ENCODE measurements at places on chromosomes 3 and 15.

- DNase-seq, result no peak
Measured at GRCh38 chr15:78949461-78949860, 4.6 kb upstream of the CTSH start.

GRCh38 chr15:44282101-44282500 lies 6.4 kb upstream of the GOLM2 start:
- no peak for DNase-seq

GRCh38 chr3:142502187-142502985 lies 54.5 kb upstream of the XRN1 start:
- no peak for DNase-seq

DNA sequence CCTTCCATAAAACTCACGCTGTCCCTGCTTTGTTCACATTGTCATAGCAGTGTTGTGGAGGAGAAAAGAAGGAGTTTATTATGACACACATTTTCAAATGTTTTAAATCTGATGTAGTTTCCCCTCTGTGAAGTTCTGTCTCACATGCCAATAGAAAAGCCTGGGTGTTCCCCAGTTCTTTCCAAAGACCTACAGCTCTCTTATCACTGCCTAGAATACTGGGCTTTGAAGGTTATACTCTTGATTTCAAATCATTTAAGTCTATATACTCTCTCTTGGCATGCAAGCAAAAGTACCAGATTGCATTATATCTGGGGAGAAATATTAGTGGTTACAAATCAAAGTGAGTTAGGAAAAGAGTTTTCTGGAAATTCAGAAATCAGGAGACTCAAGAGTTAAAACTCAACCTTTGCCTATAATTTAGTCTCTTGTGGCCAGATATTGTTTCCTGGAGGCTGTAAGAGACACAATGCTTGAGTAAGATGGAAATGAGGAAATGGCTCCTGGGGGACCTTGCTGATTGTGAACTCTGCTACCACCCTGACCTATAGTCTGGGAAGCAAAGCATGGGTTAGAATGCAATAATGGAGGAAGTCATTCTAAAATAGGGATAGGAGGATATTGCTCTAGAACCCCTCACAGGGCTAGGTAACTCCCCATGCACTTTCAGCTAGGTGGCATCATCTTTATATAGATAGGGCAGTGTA lies 182.8 kb downstream of the KCNAB1 start:
- DNase-seq, result no peak

DNA sequence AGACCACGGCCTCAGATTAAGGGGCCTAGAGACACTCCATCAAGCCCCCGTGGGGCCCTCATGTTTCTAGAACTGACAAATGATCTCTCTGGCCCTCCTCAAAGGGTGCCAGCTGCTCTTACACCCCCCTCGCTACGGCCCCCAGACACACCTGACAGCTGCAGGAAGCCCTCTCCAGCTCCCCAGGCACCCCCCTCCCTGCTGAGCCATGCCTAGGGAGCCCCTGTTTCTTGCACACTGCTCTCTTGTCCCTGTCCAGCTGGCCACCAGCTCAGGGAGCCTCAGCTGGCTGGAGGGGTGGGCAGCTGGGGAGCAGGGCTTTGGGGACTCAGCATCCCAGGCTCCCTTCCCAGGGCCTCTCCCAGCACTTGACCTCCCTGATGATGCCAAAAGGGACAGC lies 14.8 kb downstream of the TNK2 start:
- DNase-seq, result no peak

Measured in activated naive CD4-positive, alpha-beta T cell treated with anti-CD3 and anti-CD28 coated beads, Interleukin-2, amount 50 U/mL, for 72 hours (primary cell).